Stromal cell of bone marrow (primary cell): ENCODE measurements at places on chromosomes 2 and 18.

DNA sequence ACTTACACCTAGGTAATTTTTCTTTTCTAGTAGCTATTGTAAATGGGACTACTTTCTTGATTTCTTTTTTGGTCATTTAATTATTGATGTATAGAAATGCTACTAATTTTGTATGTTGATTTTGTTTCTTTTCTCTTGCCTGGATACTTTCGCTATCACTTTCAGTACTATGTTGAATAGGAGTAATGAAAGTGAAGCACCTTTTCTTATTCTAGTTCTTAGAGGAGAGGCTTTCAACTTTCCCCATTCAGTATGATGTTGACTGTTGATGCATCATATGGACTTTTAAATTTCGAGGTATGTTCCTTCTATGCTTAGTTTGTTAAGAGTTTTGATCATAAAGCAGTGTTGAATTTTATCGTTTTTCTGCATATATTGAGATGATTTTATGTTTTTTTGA is 142.5 kb downstream of the CDH19 start:
- no peak for DNase-seq

DNA sequence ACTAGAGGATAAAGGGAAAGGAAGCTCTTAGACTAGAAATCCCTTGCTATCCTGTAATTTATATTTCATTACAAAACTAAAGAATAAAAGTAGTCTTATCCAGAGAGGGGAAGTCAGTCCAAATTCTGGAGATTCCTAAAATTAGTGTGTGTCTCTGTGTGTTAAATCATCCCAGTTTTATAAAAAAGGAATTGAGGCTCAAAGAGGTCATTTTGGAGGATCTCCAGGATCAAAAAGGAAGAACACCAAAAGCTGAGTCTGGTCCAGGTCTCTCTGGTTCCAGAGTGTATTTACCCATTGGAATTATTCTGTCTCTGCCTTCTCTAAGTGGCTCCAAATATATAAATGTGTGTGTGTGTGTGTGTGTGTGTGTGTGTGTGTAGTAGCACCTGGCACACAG is 166.7 kb downstream of the NRXN1 start:
- DNase-seq = no peak

DNA sequence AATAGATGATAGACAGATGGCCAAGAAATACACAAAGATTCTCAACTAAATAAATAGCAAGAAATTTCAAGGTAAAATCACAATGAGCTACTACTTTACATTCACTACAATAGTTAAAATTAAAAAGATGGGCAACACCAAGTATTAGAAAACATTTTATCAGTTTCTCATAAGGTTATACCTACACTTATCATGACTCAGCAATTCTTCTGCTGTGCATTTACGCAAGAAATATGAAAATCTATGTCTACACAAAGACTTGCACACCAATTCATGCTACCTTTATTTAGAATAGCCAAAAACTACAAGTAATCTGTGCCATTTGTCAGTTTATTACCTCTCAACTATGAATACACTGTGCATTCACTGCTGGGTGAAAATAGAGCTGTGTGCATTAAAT is 937.4 kb upstream of the NRXN1 start:
- no peak for DNase-seq

GRCh38 chr2:170201275-170201674 is 23.3 kb downstream of the MYO3B start:
- DNase-seq = no peak

DNA sequence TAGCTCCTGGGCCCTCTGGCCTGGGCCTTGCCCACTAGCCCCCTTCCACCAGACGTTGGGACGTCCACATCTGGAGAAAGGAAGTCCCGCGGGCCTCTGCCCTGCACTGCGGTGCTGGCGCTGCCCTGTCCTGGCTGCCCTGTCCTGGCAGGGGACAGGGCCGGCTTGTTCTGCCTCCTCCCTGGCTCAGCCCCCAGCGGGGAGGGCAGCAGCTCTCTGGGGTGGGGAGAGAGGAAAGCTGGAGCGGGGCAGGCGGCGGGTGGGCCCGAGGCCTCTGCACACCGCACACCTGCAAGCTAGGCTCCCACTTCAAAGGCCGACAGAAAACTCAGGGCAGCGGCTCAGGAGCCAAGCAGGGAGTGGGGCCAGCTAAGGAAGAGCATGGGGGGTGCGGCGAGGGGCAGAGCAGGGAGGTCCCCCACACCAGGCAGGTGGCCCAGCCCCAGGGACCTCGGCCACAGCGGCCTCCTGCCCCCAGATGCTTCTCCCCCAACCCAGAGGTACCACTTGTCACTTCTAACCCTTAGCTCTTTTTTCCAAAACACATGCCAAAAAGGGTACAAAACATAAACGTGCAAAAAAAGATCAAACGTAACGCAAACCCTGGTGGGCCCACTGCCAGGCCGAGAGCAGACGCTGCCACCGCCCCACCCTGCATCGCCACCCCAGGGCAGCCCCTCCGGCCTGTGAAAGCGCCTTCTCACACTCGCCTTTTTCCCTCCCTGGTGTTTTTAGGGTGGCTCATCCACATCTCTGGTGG is 13.5 kb downstream of the SNED1 start:
- DNase-seq = no peak

DNA sequence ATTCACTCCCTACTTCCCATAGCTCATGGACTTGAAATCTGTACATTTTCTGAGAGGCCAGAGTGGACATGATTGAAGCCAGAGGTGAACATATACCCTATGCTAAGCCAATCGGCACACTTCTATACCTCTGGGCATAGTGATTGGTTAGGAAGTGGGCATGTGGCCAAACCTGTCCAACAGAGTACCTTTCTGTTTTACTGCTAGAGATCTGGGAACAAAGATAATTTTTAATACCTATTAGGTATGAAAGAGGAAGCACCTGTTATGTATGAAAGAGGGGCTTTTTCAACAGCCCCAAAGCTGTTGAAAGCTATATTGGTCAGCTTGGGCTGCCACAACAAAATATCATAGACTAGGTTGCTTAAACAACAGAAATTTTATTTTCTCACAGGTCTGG is 27.7 kb downstream of the METTL8 start:
- DNase-seq = no peak

DNA sequence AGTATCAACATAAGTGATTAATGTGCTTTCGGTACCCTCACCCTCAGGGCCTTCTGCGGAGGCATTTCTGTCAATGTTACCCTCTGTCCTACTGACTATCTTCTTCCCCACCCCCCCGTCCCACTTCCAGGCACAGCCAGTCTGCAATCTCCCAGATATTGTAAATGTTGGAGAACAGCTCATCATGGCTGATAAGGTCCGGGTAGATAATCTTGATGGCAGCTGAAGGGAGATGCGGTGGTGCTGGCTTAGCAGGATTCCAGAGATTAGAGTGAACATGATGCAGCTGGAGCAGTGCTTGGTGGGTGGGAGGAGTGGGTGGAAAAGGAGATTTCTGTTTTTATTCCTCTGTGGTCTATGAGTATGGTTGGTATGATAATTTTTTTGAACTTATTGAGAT is 15.5 kb downstream of the GTF2A1L start:
- DNase-seq = no peak

DNA sequence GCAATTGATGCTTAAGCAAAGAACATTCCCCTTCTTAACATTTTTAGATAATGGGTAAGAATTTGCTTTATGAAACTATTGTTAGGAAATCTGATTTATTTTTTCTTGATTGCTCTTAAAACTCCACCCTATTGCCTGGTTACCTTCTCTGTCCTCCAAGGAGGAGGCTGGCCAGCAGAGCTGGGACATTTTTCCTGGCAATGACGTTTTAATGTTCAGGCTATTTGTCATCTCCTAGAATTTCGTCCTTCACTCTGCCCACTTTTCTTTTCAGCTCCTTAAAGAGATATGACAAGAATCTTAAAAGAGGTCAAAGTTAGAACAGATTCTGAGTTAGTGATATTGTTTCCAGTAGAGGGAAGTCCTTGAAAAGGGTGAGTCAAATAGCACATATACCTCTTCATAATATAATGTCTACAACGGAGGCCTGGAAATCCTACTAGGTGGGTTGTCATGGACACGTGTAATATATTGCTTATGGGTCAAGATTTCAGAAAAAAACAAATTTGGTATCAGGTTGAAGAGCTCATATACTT is 141.0 kb downstream of the CMPK2 start:
- no peak for DNase-seq

DNA sequence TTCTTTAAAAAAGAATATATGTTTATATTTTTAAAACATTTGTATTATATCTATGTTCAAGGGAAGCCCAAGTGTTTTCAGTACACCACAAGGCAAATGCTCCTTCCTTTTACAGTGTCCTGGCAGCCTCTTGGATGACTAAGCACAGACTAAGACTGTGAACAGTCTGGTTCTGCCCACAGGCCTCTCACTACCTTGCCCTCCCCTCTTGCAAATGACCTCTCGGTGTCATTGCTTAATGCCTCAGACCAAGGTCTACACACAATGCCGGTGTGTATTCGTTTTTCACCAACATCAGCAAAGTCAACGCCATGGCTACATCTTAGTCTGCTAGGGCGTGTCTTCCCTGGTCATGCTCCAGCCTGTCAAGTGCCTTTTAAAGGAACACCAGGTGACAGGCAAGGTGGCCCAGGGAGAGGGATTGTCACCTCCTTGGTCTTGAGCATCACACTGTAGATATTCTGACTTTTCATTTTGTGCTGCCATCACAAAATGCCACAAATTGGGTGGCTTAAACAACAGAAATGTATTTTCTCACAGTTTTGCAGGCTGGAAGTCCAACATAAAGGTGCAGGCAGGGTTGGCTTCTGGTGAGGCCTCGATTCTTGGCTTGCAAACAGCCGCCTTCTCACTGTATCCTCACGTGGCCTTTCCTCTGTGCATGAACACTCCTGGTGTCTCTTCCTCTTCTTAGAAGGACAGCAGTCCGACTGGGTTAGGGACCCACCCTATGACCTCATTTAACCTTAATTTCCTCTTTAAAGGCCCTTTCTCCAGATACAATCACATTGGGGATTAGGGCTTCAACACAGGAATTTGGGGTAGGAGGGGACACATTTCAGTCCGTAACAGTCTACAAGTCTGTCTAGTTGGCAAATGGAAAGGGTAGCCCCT is 266.5 kb downstream of the KLHL29 start:
- DNase-seq = peak; percentile 55

- DNase-seq = peak; percentile 97
Measured at GRCh38 chr2:88627856-88628570, 749 bp upstream of the EIF2AK3 start.

GRCh38 chr2:233047667-233048066 is 12.5 kb upstream of the INPP5D start:
- DNase-seq = no peak

DNA sequence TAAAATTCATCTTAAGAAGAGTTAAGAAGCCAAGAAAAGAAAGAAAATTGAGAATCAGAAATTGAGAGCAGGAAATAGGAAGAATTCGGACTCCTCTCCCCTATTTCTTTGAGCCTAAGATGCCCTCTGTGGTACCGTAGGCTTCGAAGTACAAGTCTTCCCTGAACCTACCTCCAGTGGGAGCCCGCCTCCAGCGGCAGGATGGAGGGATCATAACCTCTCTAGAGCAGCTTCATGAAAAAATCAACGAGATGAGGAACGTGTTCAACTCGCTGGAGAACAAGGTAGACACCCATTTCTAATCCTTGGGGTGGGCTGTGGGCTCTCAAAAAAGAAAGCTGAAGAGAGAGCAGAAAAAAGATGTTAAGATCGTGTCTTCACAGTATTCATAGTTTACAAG is 36.3 kb downstream of the ARHGEF33 start:
- DNase-seq = no peak

- DNase-seq = no peak
Measured at GRCh38 chr18:48725562-48725961, 186.7 kb downstream of the CTIF start.

GRCh38 chr18:45066210-45066609 is 385.5 kb downstream of the SETBP1 start:
- DNase-seq = no peak

DNA sequence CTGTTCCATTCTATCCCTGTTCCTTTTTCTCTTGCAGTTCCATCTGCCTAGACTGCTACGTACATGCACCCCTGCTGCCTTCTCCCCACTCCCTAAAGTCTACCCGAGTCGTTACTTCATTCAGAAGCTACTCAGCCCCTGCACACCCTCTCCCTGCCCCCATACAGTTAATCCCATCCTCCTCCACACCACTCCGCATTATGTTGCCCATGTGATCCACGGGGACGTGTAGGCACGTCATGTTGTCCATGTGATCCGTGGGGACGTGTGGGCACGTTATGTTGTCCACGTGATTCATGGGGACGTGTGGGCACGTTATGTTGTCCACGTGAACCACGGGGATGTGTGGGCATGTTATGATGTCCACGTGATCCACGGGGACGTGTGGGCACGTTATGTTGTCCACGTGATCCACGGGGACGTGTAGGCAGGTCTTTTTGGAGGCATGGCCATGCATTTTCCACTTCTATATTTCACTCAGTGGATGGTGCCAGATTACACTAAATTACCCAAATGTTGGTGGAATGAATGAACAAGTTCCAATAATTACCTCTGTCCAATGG is 299.5 kb downstream of the DCDC2C start:
- no peak for DNase-seq

GRCh38 chr2:86045541-86045940 is 60.1 kb downstream of the POLR1A start:
- DNase-seq = no peak

- DNase-seq = no peak
Measured at GRCh38 chr2:210363261-210363660, 48.3 kb upstream of the MYL1 start.

GRCh38 chr2:126776692-126777619 is 121.0 kb downstream of the GYPC start:
- peak; percentile 31 for DNase-seq

GRCh38 chr2:9703701-9704221 is 73.0 kb upstream of the YWHAQ start:
- peak; percentile 81 for DNase-seq

GRCh38 chr2:219175928-219176817 is 552 bp downstream of the CNPPD1 start:
- no peak for DNase-seq

GRCh38 chr2:26095758-26096157 is 61.9 kb downstream of the RAB10 start:
- DNase-seq = no peak

DNA sequence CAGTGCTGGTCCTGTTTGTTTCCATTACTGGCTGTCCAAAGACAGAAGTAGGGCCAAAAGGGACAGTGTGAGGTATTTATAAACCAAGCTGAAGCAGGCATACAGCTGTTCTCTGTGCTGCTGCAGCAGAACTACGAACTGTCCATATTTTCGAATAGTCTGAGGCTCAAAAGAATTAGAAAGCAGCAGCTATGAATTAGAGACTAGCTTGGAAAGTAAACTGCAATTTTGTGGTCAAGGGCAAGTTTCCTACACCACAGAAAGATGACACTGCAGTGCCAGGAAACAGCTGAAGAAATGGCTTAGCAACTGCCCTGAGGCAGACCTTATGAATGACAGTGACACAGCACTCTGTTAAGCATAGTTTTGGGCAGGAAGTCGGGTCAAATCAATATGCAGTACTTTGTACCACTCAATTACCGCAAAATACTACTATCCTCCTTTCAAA is 125.3 kb downstream of the TMEM131 start:
- peak; percentile 88 for DNase-seq

DNA sequence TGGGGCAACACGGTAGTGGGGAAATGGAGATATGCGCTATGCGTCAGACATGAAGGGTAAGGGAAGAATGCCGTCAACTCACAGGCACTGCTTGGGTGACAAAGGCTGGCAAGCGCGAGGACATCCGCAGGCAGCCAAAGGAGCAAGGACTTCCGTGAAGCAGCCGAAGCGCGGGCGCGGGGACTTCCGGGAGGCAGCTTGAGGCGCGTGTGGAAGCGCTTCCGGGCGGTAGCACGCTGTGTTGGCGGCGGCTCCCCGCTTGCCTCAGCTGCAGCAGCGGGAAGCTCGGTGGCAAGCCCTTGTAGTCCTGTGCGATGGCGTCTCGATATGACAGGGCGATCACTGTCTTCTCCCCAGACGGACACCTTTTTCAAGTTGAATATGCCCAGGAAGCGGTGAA is at the start of gene PSMA8:
Gene PSMA8, plus strand, starts transcription at position 218 of the 400 bp plus-strand sequence. Its CDS starts 97 bp downstream, at position 315.
- DNase-seq = no peak
